ENCODE measurements at places on chromosomes 5 and 9.
A peak's percentile ranks its signal among the peaks of the same experiment; 100 is the strongest.

DNA sequence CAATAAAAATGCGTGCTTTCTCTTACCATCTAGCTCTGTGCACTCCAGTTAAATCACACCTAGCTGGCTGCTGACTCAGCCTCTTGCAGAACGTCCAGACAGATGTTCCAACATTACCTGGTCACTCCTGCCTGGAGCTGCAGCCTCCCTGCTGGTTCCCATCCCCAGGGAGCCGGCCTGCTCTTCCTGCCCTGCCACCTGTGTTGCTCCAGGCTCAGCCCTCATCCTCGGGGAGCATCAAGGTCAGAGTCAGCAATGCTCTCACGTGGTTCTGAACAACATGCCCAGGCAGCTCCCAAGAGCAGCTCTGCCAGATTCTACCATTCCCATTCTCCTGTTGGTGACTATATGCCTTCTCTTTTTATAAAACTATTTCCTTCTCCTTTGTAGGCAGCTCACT lies 81.3 kb downstream of the GADD45G start:
- no peak for DNase-seq

DNA sequence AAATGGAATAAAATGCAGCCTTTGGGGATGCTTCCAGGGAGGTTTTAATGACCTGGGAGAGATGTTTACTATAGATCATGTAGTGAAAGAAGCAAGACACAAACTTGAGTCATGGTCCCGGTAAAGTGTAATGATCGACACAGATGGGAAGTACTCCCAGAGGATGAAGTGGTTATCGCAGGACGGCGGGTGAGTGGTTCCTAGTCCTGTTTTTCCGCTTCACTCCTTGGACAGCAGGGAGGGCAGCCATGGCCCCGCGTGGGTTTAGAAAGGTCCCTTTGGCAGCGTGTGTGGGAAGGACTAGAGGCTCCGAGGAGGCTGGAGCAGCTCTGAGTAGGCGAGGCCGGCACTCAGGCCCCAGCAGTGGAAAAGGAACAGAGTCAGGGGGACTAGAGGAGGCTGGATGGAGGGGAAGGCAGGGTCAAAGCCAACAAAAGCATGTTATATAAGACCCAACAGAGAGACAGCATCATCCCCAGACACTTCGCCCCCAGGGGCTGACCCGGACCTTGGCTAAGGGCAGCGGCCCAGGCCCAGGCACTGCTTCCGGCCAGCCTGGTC lies 49.2 kb upstream of the STXBP1 start:
- no peak for DNase-seq

GRCh38 chr5:68628082-68628814 lies 412.7 kb downstream of the PIK3R1 start:
- DNase-seq = no peak

DNA sequence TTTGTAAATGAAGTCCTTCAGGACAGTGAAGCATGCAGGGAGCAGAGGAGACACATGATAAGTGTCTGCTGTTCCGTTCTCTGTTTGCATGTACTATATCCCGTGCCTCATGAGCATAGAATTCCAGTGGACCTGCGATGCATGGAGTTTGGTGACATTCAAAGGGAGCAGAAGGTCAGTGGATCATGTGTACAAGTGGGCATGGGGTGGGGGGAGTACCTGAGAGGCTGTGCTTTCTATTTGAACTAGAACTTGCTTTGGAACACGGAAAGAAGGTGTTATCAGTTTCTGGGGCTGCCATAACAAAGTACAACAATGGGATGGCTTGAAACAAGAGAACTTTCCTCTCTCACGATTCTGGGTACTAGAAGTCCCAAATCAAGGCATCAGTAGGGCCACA lies 5.1 kb upstream of the CCNJL start:
- DNase-seq = no peak

- no peak for DNase-seq
These were observed 142.4 kb upstream of the GRAMD2B start for GRCh38 chr5:126280846-126281245.

- DNase-seq = no peak
These were observed 181.1 kb downstream of the KDM4C start for GRCh38 chr9:6938873-6939272.

GRCh38 chr5:82396871-82397514 lies 118.8 kb upstream of the RPS23 start:
- DNase-seq = no peak

DNA sequence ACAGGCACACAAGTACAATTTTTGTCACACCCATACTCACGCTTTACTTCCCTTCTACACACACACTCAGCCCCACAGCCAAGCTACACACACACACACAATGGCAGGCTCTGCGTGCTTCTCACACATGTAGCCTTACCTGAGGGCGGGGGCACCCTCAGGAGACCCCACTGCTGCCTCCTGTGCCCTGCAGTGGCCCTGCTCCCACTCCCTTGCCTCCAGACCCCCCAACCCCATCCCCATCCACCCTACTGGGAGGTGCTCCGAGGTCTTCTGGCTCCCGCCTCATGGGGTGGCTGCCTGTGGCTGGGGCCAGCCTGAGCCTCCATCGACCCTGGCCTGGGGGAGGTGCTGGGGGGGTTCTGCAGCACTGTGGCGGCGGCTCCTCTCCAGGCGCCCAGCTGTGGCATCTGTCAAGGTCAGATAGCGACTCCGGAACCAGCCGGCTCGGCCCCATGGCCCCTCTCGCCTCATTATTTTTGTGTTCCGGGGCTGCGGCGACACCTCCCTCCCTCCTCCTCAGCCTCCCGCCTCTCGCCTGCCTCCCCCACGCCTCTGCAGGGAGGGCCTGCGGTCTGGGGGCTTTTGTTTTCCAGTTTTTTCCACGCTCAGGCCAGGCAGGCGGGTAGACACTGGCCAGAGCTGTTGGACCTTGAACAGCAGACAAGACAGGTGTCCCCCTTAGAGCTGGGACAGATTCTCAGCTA lies 21.7 kb downstream of the CXXC5 start:
- peak; percentile 21 for DNase-seq

DNA sequence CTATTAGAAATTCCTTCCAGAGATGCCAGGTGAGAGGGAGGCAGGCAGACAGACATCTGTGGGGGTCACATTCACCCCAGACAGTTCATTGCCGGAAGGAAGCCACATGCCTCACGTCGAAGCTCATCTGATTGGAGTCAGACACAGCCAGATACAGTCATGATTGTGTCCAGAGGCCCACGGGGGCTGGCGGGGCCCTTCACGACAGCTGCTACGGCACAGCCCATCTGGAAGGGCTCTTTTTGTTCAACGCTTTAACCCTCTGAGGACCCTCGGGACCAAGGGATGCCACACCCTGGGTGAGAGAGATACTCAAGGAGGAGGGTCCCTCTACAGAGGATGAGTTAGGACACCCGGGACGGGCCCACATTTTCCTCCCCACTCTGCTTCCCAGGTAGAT lies 31.9 kb upstream of the GABRP start:
- DNase-seq = no peak

DNA sequence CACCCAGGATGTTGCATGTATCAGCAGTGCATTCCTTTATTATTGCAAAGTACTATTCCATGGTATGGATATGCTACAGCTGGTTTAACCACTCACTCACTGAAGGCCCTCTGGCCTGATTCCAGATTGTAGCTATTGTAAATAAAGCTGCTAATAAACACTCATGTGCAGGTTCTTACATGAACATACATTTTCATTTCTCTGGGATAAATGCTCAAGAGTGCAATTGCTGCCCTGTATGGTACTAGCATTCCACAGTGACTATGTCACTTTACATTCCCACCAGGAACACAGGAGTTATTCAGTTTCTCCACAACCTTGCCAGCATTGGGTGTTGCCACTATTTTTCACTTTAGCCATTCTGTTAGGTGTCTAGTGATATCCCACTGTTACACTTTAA lies 267.6 kb downstream of the SPOCK1 start:
- DNase-seq = no peak

- no peak for DNase-seq
These were observed 63.1 kb downstream of the PPARGC1B start for GRCh38 chr5:149793256-149793550.

DNA sequence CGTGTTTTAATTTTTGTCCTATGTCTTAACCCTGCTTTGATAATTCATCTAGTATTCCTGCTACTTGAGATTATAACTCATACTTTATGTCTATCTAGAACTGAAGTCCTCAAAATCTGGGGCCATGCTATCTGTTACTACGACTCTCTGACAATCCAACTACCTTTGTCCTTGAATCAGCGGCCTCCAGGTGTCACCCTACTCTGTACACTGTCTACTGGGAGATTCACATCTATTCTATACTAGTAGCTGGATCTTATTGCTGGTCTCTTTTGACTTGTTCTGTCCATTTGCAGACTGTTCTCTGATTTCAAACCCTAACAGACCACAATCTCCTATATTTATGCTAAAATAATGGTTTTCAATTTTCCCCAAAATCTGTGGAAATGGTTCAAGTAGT lies 225.5 kb upstream of the ELAVL2 start:
- DNase-seq = no peak

- DNase-seq = no peak
These were observed 693.8 kb downstream of the NR2F1-AS1 start for GRCh38 chr5:92887254-92887653.

GRCh38 chr5:173582216-173583111 lies 34.0 kb downstream of the BOD1 start:
- no peak for DNase-seq

- DNase-seq = no peak
These were observed 44.8 kb upstream of the SNX2 start for GRCh38 chr5:122730037-122730436.

DNA sequence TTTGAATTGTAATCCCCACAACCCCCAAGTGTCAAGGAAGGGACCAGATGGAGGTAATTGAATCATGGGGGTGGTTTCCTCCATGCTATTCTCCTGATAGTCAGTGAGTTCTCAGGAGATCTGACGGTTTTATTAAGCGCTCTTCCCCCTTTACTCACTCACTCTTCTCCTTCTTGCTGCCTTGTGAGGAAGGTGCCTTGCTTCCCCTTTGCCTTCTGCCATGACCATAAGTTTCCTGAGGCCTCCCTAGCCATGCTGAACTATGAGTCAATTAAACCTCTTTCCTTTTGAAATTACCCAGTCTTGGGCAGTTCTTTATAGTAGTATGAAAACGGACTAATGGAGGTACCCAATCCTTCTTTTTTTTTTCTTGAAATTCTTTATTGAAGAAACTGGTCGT lies 2.2 kb upstream of the CEP120 start:
- no peak for DNase-seq

DNA sequence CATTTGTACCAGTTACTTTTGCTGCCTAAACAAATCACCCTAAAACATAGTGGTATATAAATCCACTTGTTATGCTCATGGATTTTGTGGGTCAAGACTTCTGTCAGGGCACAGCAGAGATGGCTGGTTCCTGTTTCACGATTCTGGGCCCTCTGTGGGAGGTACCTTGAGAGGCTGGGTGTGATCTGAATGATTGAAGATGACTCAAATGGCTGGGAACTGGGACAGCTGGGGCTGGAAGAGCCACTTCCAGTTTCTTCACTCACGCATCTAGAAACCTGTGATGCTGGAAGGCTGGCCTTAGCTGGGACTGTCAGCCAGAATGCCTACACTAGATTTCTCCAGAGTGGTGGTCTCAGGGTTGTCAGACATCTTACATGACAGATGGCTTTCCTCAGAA lies 88.1 kb downstream of the KIF4B start:
- no peak for DNase-seq

DNA sequence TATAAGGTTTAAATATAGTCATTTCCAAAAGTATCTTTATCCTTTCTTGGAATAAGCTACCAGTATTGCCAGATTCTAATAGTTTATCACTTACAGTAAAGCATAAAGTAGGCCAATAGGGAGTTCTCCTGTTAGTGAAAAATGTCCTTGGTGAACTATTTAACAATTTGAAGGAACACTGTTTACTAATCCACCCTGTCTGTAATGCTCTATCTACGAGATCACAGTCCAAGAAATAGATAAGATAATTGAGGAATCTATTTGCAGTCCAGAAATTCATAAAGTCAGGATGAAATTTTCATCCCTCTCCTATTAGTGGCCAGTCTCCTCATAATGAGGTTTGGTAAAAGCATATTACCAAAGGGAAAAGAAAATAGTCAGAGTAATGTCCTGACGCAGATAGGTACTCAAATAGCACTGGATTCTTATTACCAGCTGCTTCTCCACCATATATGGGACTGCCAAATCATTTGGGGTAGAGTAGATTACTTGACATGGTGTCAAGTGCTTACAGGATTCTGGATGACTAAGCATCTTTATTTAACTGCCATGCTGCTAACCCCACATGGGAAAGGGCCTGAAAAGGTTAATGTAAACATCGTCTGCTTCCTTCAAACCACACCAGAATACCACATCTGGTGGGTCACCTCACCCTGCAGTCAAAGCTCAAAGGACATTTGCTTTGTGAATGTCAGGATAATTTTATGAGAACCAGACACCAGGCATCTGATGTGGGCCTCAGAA lies 808.1 kb downstream of the EFNA5 start:
- no peak for DNase-seq

- DNase-seq = no peak
These were observed 21.5 kb upstream of the DAB2 start for GRCh38 chr5:39446231-39446630.
